ENCODE measurements at places on chromosomes 1 and 21.

GRCh38 chr1:102535829-102536505, 539.2 kb upstream of the OLFM3 start:
- no peak for DNase-seq

GRCh38 chr1:213519098-213519497, 468.1 kb downstream of the RPS6KC1 start:
- DNase-seq = no peak

- no peak for DNase-seq
These were observed 44.9 kb upstream of the APOBEC4 start for GRCh38 chr1:183697814-183698590.

DNA sequence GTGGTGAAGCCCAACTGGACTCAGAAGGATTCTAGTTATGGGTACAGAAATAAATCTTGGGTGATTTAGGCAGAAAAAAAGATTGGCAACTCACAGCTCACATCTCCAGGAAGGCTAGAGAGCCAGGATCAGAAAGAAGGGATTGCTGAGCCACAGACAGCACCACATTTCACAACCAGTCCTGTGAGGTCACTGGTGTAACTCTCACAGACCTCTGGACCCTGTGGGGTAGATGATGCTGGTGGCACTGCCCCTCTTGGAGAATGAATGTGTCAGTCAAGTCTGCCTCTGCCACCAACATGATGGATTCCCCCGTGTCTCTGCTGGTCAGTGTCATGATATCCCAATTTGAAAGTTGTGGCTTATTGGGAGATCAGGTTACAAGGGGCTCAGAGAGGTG, 70.9 kb upstream of the HMCN1 start:
- DNase-seq = no peak

- DNase-seq = no peak
These were observed 6.4 kb upstream of the EFNA1 start for GRCh38 chr1:155121249-155121648.

GRCh38 chr21:45981151-45982091, at the start of gene COL6A1:
COL6A1 (plus strand) TSS chr21:45981770; CDS start chr21:45981851, 81 bp downstream.
- DNase-seq = peak; percentile 23

DNA sequence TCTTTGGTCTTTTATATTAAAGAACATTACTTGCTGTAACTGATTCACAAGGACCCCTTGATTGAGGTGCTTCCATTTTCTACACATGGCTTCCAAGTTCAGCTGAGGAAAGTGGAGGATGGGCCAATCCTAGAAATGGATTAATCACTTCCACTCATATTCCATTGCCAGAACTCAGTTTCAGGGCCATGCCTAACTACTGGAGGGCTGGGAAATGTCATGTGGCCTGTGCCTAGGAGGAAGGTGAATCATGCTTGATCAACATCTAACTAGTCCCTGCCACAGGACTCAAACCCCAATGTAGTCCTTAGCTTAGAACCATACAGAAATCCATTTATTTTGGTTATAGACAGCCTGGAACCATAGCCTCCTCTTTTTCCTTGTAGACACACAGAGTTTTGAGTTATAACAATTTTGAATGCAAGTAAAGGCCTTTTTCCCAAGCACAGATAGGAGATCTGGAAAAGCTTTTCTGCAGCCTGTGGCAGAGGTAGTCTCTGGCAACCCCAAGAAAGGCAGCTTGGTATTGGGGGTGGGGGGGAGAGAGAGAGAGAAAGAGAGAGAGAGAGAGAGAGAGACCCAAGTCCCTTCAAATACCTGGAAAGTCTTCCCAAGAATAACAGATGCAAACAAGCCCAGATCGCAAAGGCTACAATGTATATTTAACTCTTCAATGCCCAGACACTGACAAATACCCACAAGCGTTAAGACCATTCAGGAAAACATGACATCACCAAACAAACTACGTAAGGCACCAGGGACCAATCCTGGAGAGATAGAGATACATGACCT, 12.5 kb downstream of the MAST2 start:
- no peak for DNase-seq

GRCh38 chr1:212228591-212229119, 56.6 kb upstream of the PPP2R5A start:
- no peak for DNase-seq

GRCh38 chr1:186557147-186557777, 96.3 kb upstream of the PDC start:
- DNase-seq = no peak

DNA sequence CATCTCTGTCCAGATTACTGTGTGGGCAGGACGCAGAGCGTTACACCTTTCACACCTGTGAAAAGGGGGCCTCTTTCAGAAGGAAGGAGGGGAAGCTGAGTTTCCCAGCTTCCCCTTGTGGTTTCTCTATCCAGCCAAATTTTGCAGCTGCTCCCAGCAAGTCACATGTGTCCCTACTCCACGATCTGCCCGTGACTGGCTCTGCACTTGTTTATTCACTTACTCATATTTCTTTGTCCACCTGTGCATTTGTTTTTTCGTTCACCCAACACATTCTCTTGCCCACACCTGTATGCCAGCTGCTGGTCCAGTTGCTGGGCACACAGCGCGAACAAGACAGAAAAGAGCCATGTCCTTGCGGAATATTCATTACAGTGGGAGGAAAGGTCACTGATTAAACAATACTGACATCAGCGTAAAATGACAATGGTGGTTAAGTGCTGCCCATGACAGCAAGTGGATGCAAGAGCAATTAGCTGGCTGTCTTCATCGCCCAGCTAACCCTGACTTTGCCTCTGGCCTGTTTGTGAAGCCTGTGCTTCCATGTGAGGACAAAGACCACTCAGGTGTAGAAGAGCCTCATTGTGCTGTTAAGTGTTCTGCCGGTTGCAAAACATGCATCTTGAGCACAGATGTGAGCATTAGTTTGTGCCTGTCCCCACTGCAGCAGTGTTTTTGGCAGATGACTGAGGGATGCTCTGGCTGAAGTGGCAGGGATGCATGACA, 28.6 kb upstream of the NEK2 start:
- no peak for DNase-seq

DNA sequence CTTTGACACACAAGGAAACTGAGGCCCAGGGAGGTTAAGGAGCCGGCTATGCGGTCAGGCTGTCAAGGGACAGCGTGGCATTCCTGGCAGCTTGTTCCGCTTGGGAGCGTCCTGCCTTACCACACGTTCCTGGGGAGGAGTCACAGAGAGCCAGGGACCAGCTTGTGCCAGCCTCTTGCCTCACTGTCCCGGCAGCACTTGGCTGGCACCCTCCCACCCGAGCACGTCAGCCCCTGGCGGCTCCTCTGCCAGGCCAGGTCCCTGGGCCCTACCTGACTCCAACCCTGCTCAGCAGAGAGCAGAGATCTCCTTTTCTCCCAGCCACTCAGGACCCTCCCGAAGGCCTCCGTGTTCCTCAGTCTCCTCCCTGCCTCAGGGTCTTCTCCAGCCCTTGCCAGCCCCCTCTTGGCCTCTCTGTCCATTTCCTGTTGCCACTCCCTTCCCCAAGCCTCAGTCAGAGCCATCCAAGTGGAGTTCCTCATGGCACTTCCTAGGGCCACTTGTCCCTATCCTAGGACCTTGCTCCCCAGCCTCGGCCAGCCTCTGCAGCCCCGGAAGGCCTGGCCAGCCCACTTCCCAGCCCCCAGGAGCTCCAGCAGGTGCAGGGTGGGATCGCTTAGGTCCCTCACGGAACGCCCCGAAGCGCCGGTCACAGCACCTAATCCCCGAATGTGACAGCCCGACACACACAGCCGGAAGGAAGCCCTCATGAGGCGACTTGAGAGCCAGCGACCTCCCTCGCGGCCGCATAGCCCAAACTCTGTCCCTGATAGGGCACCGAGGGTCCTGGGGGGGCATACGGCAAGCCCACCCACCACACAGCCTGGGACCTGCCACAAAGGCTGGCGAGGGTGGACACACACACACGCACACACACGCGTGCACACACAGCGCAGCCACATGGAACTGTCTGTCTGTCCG, 130.3 kb downstream of the CASZ1 start:
- DNase-seq = no peak
